ENCODE measurements at places on chromosomes 6 and 20.

DNA sequence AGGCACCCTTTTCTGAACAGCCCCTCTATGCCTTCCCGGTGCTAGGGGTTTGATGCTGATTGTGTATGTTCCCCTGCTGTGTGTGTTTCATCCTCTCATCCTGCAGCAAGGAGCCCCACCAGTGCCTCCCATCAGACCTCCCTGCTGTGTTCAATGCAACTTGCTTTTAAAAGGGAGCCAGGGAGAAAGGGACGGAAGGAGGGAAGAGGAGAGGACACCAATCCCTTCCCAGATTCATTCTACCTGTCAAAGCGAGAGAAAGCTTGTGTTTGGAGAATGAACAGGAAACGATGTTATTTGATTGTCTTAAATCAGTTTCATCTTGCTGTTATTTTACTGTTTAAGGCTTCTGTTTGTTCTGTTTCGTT lies 259.2 kb downstream of the ADGB start:
- no peak for DNase-seq

- no peak for DNase-seq
These were observed 222.5 kb upstream of the LRFN2 start for GRCh38 chr6:40809627-40810026.

DNA sequence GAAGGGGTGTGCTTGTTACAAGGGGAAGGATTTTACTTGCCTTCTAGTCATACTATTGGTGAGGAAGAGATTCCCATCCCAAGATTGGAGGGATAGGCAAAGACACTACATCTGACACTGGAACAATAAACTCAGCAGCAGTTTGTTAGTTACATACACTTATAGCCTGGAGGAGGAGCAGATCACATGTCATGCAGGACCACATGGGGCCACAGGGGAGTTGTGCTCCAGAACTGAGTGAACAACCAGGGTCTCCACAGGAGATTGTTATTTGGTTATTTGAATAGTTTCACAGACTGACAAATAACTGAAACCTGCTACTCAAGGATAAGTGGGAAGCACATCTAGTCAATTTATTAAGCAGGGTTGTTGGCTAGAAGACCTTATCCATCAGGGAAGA lies 559.4 kb upstream of the MANEA start:
- no peak for DNase-seq

DNA sequence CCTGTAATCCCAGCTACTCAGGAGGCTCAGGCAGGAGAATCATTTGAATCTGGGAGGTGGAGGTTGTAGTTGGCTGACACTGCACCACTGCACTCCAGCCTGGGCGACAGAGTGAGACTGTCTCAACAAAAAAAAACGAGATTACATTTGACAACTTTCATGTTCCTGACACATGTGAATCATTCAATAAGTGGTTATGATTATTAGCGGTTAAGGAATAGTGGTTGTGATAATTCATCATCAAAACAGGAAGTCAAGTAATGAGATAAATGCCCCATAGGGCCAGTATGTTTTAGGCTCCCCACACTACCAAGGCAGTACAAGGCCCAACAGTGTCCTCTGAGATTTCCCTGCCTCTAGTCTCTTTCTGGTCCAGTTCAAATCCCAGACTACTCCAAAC lies 2.5 kb downstream of the HDDC2 start:
- DNase-seq = no peak
